NCI-H146 (cell line): ENCODE measurements at places on chromosomes 5 and 9.

DNA sequence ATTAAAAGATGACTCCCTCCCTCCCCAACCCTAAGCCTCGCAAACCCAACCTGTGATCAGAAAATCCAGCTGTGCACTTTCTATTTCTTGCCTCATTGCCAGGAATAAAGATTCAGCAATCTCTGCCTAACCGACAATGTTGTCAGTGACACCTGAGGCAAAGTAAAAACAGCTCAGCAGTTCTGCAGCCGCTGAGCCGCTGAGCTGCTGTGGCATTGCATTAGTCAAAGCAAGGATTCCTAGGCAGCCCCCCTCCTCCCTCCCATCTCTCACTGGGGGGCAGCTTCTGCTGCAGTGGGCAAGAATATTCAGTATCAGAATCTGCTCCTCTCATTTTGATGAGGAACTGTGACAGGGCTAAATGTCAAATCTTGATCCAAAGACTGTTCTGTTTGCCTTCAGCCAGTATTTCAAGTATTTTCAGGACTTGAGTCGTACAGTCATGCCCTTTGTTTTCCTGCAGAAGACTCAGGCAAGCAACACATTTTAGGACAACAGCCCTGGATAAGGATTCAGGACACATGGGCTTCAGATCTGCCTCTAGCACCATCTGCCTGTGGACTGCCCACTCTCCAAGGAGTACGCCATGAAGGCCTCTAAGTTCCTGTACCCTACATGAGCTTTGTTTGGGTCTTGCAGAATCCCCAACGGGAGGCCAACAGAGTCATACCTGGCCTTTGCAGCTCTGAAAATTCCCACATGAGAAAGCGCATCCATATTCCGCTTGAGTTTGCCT lies 41.1 kb upstream of the DAP start:
- no peak for DNase-seq

- DNase-seq, result no peak
These were observed 54.9 kb downstream of the NDST1 start for GRCh38 chr5:150562832-150563231.

DNA sequence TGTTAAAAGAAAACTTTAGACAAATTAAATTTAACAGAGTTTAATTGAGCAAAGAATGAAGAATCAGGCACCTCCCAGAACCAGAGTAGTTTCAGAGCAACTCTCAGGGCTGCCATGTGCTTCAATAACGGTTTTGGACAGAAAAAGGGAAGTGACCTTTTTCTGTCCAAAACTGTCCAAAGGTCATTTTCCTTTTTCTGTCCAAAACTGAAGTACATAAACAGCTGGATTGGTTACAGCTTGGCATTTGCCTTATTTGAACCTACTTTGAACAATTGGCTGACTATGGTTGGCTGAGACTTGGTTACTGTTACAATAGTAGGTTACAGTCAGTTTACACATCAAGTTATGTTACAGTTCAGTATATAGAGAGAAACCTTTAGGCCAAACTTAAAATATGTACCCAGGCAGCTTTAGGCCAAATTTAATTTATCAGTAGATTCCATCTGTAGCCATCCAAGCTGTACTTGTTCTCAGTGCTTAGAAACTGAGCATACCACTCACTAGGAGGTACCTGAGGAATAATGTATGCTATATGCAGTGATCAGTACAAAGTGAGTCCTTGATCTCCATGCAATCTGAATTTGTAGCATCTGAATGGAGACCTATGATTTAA lies 44.0 kb downstream of the C9orf85 start:
- no peak for DNase-seq

- DNase-seq, result no peak
These were observed 566.1 kb downstream of the PDE4D start for GRCh38 chr5:59327191-59327980.

DNA sequence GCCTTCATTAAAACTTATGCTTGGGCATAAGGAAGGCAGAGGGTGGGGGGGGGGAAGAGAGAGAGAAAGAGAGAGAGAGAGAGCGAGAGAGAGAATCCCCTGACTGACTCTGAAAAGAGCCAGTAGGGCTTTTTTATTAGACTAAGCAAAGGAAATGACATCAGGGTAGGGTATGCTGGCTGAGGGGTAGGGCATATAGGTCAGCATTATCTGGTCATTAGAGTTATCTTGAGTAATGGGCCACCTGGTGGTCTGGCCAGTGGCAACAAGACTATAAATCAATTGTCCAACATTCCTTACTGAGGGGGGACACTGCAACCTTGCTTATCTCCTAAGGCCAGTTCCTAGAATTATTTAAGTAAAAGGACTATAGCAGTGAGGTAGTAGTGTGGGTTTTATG lies 67.2 kb downstream of the TSSK1B start:
- DNase-seq, result no peak

DNA sequence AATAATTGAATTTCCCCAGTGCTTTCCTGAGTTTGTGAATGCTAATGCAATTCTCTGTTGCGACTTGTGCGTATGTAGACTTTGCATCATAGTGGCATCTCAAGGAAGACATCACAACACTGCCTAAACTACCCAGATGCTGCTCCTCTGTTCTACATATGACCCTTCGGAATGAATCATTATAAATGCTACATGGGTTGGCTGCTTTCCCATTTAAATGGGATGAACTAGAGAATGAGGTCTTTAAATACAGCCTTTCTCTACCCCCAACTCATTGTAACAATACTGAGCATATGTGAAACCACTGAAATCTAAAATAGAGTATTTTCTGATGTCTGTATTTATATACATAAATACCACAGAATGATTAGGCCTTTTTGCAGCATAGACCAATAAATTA lies 136.6 kb upstream of the ICE1 start:
- DNase-seq, result no peak

DNA sequence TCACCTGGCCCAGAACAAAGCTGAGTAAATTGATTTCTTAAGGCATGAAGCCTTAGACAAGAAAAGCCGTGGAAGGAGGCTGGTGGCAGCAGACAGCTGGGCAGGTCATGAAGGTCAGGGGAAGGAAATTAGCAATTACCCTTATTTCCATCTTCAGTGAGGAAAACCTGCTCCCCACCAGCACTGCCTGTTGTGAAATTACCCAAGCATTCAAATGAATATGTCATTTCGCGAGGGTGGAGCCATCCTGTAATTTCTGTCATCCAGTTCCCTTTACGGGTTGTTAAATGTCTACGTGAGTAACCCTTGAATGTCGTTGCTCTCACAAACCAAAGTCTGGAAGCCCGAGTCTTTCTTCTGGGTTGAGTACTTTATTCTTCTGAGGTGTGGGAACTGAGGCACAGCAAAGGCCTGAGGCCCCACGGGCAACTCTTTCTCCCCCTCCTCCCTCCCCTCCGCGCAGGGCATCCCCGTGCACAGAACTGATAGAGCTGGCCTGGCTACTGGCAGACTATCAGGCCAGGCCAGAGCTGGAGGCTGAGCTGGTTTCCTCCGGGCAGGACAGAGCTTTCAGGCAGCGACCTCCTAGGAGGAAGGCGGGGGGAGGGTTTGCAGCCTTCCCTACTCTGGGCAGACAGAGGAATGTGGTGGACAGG lies 22.0 kb upstream of the AK3 start:
- peak; percentile 57 for DNase-seq

- DNase-seq, result no peak
These were observed 134.1 kb downstream of the ACTBL2 start for GRCh38 chr5:57348376-57349140.

DNA sequence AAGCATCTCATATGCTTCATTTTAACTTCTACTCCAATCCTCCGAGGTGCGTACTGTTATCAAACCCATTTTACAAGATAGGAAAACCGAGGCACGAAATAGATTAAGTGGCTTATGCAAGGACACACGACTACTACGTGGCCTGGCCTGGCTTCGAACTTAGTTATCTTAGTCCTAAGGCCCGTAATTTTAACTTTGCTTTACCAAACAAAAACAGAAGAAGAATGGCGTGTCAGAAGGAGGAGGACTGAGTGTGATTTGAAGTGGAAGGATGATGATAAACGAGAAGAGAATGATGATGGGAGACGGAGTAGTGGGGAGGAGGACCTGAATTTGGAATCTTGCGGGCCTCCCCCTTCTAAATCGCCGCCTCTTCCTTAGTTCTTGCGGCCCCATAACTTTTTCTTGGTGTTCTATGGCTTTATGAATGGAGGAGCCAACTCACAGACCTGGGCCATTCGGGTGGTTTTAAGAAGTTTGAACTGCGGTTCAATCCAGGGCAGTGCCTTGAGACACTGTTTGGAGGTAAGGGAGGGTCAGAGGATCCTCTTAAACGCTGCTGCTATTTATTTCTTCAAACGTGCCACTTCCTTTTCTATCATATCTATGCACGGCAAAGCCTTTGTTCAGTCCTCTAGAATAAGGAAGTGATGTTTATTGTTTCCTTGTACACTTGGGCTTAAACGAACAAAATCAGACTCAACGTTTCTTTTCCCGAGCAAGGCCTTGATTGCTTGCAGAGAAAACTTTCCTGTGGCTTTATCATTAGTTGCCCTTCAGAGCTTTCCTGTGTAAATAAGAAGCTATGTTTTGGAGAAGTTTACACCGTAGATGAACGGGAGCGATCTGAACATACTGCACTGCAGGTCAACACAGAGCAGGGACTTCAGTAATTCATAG lies 795 bp downstream of the CNOT8 start:
- peak; percentile 0 for DNase-seq

- DNase-seq, result no peak
These were observed 103.2 kb downstream of the LHFPL2 start for GRCh38 chr5:78545406-78545805.

- no peak for DNase-seq
These were observed 437.7 kb upstream of the KLF4 start for GRCh38 chr9:107927276-107927675.

GRCh38 chr9:135345775-135346433 lies 133.7 kb upstream of the PPP1R26 start:
- no peak for DNase-seq

- DNase-seq, result no peak
These were observed 79.5 kb upstream of the FAM169A start for GRCh38 chr5:74945561-74946165.

- DNase-seq, result no peak
These were observed 52.0 kb downstream of the OLFM1 start for GRCh38 chr9:135139366-135139959.

- no peak for DNase-seq
These were observed 597.9 kb upstream of the SGCD start for GRCh38 chr5:155728857-155729683.

GRCh38 chr5:59387127-59387526 lies 506.4 kb downstream of the PDE4D start:
- DNase-seq, result no peak

DNA sequence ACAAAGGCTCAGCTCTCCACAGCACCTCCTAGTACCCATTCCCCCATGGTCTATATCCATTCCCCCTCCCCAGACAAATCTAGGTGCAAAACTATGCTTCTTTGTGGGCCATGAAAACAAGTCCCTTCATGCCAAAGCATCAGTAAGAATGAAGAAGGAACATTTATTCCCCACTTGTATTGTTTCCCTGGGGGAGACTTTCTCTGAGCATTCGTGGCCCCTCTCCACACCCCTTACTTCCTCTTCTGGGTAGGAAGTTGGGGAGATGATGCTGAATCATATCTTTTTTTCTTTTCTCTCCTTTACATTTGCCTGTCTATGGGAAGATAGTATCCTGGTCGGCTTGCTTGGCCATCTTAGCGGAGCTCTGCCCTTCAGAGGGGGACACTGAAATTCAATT lies 246.8 kb downstream of the NSG2 start:
- no peak for DNase-seq

DNA sequence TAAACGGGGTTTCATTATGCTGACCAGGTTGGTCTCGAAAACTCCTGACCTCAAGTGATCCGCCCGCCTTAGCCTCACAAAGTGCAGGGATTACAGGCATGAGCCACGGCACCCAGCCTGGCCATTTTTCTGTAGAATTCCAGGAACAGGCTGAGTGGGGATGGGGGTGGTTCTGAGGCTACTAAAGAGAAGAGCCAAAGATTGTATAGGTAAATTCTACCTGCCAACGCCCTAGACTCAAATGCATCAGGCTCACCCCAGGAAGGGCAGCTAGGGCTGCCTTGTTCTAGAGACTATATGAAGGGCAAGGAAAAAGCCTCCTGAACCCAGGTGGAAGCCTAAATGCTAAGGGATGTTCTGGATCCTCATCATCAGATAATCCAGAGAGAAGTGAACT lies 1.6 kb upstream of the C5orf52 start:
- no peak for DNase-seq

GRCh38 chr5:173794901-173795416 lies 93.2 kb upstream of the CPEB4 start:
- DNase-seq, result no peak

DNA sequence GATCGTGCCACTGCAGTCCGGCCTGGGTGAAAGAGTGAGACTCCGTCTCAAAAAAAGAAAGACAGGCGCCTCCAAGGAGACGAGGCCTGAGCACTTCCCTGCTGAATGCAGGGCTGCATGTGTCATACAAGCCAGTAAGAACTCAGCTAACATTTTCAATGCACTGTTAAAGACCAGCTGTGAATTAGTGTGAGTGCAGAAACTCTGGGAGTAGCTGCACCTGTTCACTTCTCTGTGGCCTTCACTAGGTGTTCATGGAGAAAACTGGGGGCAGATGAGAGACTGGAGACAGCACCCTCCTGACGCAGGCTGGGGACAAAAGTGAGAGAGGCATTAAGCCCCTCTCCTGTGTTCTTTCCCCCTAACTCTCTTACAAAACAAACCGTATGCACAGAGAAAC lies 41.8 kb downstream of the FBXO10 start:
- no peak for DNase-seq

- DNase-seq, result no peak
These were observed 10.7 kb downstream of the HNRNPH1 start for GRCh38 chr5:179612577-179613459.

- no peak for DNase-seq
These were observed 1.9 kb upstream of the PJA2 start for GRCh38 chr5:109411627-109412026.

DNA sequence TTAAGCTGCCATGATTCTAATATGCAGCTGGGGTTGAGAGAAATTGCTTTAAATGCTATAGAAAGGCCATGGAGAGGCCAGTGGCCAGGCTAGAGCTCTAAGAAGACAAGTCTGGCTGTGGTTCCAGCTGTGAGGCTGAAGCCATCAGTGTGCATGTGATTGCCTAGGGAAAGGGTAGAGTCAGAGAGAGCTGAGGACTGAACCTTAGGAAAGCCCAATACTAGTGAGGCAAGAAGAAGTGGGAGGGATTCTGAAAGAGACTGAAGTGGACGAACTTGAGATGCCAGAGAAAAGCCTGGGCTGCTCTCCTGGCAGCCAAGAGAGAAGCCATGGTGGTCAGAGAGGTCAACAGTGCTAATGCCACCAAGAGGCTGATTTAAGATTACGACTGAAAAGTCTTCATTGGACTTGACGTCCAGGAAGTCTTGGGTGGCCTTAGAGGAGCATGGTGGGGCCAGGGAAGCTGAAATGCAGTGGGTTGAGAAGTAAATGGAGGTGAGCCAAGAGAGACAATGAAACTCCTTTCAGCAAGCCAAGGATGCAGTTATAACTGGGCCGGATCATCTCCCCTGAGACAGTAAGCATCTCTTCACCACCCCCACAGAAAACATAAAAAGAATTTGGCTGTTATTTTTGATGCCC lies 133.2 kb downstream of the TMEM174 start:
- DNase-seq, result no peak
